ENCODE measurements at places on chromosomes 16 and 17.

GRCh38 chr16:85306071-85306792 is 194.0 kb upstream of the CIBAR2 start:
- DNase-seq: no peak

DNA sequence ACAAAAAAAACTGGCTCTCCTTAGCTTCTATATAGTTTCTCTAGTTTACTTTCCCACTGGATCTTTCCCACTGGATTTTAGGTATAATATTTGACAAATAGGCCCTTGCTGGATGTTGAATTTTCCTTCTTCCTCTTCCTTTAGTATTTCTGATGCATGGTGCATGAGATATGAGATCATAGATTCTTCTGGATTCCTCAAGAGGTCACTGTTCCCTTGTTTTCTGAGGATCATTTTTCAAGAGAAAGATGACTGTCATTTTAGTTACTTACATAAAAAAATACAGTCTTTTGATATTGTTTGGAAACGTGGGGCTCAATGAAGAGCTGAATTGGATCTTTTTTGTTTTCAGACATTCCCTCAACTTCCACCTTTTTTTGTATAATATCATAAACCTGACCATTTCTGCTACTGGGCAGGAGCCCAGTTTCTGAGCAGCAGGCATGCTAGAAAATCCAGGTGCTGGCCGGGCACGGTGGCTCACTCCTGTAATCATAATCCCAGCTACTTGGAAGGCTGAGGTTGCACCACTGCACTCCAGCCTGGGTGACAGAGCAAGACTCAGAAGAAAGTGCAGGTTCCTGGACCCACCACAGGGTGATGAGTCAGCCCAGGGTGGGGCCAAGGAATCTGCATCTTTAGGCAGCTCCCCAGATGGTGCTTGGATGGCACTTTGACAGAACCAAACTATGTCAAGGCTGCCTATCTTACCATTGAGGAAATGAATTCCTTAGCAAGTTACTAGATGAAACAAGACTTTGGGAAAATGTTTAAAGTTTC is 70.3 kb downstream of the SDR42E1 start:
- peak; percentile 43 for DNase-seq

DNA sequence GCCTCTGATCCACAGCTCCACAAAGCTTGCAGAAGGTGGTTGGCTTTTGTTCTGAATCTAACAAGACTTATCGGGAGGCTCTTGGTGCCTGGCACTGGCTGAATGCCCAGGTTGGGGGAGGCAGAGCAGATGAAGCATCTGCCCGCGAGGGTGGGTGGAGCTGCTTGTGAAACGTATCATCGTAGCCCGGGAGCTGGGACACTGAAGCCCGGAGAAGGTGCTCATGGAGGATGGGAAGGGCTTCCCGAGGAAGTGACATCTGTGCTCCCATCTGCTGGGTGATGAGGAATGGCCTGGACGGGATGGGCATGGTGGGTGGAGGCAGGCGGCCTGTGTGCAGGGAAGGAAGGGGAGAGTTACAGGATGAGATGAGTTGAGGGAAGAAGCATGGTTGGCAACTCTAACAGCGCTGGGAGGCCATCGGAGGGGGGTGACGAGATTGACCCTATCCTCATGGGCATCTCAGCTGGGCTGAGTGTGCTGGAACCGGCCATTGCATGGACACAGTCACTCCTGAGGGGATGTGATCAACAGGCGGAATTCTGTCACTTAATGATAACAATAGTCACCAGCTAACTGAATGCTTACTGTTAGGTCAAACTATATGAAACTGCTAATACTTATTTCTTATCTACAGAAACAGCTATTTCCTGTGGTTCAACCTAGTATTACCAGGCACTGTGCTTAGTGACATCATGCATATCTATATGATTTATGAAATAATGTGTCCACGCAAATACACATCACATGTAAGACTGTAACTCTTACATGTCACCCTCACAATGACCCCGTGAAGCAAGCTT is 102.7 kb downstream of the ABCC6 start:
- DNase-seq: no peak

DNA sequence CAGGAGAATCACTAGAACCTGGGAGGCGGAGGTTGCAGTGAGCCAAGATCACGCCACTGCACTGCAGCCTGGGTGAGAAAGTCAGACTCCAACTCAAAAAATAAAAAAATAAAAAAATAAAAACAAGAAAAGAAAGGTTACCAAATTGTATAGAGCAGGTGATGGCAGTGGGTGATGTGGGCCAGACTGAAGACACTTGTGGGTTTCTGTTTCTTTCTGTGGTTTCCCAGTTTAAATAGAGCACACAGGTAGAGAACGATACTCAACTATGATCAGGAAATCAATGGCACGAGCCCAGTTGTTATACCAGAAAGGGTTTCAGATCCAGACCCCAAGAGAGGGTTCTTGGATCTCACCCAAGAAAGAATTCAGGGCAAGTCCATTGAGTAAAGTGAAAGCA is 32.6 kb downstream of the NUBP1 start:
- no peak for DNase-seq

- no peak for DNase-seq
Measured at GRCh38 chr17:16275024-16275423, 58.0 kb downstream of the PIGL start.

GRCh38 chr17:73481676-73482075 is 162.6 kb downstream of the SDK2 start:
- no peak for DNase-seq

- no peak for DNase-seq
Measured at GRCh38 chr17:57294101-57294500, 37.8 kb downstream of the MSI2 start.

DNA sequence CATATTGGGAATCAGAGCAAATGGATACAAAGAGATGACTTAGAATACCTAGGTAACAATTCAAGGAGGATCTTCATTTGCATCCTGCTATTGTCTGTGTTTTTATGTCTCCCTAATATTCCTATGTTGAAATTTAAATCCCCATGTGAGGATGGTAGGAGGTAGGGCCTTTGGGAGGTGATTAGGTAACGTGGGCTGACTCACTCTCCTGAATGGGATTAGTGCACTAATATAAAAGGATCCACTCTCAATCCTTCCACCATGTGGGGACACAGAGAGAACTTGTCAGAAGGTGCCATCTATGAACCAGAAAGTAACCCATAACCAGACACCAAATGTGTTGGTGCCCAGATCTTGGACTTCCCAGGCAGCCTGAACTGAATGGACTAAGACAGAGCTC is 83.4 kb downstream of the CDH8 start:
- DNase-seq: no peak

GRCh38 chr17:41823580-41823979 is 10.8 kb downstream of the FKBP10 start:
- no peak for DNase-seq

- DNase-seq: no peak
Measured at GRCh38 chr16:75235721-75236193, 15.7 kb downstream of the BCAR1 start.

DNA sequence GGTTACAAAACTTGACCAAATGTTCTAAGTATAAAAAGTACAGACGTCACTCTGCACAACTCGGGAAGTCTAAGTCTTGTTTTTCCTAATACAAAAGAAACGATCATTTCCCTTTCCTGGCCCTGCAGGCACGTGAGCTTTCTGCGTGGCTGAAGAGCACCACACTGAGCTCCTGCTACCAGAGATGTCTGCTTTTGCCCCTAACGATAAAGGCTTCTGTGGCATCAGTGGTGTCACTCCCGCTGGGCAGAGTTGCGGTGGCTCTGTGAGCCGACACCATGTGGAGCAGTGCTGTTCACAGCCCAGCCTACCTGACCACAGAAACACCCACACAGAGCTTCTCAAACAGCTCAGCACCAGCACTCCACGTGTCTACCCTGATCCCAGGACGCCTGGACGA is 20.5 kb downstream of the EMC8 start:
- no peak for DNase-seq

DNA sequence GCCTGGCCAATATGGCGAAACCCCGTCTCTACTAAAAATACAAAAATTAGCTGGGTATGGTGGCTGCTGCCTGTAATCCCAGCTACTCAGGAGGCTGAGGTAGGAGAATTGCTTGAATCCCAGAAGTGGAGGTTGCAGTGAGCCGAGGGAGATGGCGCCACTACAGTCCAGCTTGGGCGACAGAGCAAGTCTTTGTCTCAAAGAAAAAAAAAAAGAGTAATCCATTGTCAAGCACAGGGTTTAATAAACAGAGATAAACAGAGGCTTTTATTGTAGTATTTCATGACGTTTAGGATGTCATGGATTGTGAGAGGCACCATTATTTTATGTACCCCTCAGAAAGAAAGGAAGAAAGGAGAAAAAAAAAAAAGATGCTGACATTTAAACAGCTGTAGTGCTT is 75.2 kb upstream of the RNU2-1 start:
- no peak for DNase-seq

DNA sequence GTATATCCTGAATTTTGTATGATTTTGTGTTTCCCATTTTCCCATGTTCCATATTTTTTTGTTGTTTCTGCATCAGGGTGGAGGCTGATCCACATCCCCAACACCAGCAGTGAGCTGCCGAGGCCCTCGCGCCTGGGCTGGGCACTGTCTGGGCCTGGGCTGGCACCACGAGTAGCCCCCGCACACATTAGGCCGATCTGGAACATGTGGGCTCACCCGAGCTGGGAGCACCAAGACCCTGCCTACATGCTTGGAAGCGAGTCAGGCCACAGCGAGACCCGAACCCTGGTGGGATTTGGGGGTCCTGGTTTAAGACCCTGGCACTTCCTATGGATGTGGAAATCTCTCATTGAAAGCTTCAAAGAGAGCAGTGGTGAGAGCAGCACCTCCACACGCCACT is 8.5 kb downstream of the KCTD5 start:
- no peak for DNase-seq

- DNase-seq: no peak
Measured at GRCh38 chr16:5059386-5060072, 6.2 kb downstream of the C16orf89 start.

GRCh38 chr16:3807425-3808123 is 72.9 kb downstream of the CREBBP start:
- DNase-seq: no peak

GRCh38 chr16:6146874-6147425 is 1049.4 kb upstream of the EEF2KMT start:
- DNase-seq: no peak

GRCh38 chr17:896953-897661 is 82.5 kb downstream of the NXN start:
- no peak for DNase-seq

GRCh38 chr16:57474671-57475661 is 11.3 kb downstream of the DOK4 start:
- DNase-seq: no peak

GRCh38 chr17:29042679-29043538 is at the start of gene PIPOX:
Gene PIPOX (plus strand): TSS chr17:29043141. CDS start chr17:29043226, 85 bp downstream.
- peak; percentile 43 for DNase-seq

GRCh38 chr16:85100265-85100664 is 12.0 kb downstream of the CIBAR2 start:
- no peak for DNase-seq

- no peak for DNase-seq
Measured at GRCh38 chr17:42920106-42920900, 19.7 kb downstream of the G6PC1 start.

- DNase-seq: no peak
Measured at GRCh38 chr16:4123616-4124300, 7.5 kb upstream of the ADCY9 start.

DNA sequence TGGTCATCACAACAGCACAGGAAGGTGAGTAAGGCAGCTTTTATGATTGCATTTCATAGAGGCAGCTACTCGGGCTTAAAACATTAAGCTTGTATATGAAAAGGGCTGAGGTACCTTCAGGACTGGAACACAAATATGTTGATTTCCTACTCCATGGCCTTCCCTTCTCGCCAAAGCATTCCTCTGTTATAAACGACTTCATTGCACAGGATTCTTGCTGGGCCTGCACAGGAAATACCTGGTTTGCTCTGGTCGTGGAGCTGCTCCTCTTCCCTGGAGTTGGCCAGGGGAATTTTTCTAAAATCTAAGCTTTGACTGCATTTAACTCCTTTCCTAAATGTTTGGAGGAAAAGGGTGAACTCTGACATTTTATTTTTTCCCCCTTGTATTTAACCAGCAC is 49.0 kb downstream of the CHD9 start:
- no peak for DNase-seq

- no peak for DNase-seq
Measured at GRCh38 chr16:22684574-22685458, 129.1 kb upstream of the HS3ST2 start.

DNA sequence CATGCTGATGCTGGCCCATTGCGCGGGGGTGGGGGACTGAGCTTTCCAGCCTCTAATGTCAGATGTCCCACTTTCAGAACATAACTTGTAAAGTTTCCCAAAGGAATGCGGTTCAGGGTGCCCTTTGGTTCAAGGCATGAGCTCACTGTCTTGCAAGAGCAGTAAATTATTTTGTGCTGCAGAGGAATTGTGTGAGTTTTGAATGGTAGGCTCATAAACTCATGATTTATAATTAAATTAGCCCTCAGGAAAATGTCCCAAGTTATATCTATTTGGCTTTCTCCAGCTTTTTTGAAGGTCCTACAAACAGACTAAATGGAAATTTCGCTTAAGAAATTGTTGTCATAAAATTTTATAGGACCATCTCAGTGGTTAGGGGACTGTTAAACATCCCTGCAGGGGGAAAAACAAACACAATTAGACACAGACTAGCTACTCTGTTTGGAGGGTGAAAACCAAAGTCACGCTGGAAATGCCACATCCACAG is 321.8 kb downstream of the HS3ST3B1 start:
- DNase-seq: no peak

DNA sequence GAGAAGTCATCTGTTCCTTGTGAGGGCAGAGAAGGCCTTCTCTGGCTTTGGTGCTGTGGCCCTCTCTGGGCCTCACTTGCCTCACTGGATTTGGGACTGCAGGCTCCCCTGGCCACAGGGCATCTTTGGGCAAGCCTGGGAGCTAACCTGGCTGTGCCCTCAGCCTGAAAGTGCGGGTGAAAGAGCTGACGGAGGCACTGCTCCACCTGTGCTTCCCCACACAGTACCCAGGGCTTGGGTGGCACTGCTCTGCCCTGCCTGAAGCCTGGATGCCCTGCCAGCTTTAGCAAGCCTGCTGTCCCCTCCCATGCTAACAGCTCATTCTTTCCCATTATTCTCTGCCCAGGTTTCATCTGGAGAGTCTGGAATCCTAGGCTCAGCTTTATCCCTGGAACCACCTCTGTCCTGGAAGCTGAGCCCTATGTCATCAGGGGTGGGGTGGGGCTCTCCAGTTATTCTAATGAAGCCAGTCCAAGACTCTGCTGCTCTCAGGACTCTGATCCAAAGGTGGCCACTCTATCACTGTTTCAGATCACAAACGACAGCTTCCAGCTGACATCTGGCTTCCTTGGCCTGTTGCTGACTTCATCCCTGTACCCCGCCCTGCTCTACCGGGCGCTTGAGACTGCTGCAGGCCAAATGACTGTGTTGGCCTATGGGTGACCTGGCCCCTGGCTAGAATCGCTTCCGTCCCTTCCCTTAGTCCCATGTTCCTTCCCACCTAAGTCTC is 29.3 kb downstream of the HIC1 start:
- DNase-seq: no peak

GRCh38 chr17:74471341-74471740 is 4.9 kb downstream of the CD300A start:
- DNase-seq: no peak

GRCh38 chr17:8798846-8799569 is at the start of gene MFSD6L:
Gene MFSD6L (minus strand): TSS chr17:8799365. CDS start chr17:8799120, 245 bp downstream.
- DNase-seq: no peak

Measured in astrocyte of the cerebellum (primary cell).